ENCODE measurements at places on chromosomes 7 and 10.

DNA sequence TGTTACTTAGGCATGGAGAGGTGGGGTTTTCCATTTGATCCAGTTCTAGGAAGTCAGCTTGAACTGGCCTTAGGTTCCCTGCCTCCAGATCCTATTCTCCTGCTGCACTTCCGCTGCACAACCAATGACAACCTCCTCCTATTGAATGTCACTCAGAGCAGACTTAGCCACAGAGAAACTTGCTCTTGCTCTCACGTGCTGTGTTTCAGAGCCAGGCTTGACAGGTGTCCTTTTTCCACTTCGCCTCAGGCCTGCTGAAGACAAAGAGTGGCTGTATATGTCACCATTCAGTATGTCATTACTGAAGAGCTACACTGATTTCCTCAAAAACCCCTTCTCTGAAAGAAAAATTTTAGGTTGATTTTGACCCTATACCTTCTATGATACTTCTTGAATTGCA is 115.4 kb upstream of the ETV1 start:
- no peak for DNase-seq

- DNase-seq = no peak
Measured at GRCh38 chr10:44779511-44779910, 131.6 kb upstream of the TMEM72 start.

DNA sequence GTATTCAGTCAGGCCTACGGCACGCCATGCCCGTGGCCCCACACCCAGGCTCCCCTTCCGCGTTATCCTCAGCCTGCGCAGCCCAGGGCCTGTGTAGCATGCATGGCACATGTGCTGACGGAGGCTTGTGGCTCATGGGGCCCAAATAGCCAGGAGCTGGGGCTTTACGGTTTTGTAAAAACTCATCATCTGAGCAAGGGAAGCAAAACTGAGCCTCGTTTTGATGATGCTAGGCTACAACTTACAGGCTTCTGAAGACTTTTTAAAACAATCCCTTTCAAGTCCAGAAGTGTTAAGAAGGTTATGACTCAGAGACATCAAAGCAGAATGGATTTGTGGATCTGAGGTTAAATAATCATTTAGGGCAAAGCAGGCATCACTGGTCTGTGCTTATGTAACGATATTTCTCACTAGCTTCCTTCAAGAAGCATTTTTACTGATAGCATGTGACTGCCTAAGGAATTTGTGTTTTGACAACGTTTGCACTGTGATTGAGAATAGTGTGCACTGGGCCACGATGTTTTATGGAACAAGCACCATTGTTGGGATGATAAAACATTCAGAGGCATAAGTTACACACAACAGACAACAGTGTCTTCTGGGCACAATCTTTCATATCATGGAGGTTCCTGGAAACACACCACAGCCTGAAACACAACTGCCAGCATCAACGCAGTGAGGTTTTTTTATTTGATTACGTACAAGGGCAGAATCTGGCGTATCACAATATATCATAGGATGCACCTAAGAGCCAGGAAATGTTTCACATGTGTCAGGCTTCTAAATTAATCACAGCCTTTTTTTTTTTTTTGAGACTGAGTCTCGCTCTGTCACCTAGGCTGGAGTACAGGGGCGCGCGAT is 274.3 kb downstream of the CCDC3 start:
- no peak for DNase-seq

DNA sequence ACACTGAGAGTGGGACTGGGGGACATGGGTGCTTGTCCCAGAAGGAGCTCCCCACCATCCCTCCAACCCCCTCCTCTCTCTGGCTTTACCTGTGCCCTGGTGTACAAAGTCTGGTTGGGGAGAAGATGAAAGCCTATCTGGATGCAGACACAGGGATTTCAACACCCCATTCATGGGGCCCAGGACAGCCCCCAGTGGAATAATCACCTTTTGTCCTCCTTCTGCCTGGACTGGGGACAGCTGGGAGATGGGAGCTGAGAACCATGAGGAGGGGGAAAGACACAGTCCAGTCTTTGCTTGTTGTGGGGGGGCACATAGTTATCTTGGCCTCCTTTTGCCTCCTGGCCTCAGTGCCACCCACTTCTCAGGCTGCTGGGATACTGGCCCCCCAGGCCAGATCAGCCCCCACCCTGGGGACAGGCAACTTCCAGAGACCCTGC is 1.4 kb downstream of the SSC4D start:
- no peak for DNase-seq

- DNase-seq = no peak
Measured at GRCh38 chr7:70812511-70812910, 319.4 kb upstream of the GALNT17 start.

- DNase-seq = no peak
Measured at GRCh38 chr10:127452568-127452967, 96.5 kb upstream of the NPS start.

- no peak for DNase-seq
Measured at GRCh38 chr10:132134241-132135052, 52.3 kb upstream of the DPYSL4 start.

- DNase-seq = no peak
Measured at GRCh38 chr7:107528461-107528860, 35.3 kb downstream of the COG5 start.

GRCh38 chr7:129853661-129854268 is 99.0 kb downstream of the UBE2H start:
- DNase-seq = no peak

DNA sequence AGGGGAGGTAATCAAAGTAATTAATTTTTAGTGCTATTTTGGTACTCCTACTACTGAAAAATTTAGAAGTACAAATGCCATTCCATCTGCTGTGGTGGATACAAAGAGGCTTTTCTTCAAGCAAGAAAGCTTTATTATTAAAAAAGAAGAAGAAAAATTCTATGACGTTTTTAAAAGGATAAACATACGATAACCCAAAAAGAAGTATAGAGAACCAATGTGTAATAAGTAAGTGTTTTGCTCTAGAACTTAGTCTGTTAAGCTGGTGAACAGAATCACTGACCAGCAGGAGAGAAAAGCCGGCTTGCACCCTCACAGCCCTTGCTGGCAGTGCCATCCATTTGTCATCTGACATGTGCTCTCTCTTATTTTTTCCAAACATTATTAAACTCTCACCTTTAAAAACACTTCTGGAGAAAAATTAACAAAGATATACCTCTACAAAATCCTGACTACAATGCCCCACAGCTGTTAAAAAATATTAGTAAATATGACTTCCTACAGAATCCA is 81.5 kb downstream of the SRPK2 start:
- DNase-seq = no peak

DNA sequence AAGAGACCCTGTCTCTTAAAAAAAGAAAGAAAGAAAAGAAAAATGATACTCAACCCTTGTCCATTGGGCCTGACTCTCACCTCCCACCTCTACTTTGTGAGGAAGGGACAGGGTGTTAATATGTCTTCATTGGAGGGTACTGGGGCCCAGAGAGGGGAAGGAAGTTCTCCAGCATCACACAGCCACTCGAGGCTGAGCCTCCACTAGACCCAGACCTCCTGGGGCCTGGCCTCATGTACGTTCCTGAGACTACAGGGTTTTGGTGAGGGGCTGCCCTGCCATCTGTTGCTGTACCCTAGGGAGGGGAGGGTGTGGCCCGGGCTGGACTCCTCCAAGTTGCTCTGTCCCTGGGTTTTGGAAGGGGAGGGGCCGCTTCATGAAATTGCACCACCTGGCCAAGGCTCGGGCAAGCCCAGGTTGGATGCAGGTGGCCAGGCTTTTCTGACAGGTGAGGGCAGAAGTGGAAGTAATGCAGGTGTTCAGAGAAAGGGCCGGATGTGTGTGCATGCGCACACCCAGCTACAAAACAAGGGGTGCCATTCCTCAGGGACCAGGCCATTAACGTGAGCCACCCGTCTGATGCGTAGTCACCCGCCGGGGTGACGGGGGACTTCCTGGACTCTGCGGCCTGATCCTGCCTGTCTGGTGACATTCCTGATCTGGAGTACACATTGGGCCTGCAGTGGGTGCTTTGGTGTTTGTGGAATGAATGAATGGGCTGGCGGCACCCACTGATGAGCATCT is 21.7 kb downstream of the GTF2IRD1 start:
- peak; percentile 81 for DNase-seq

DNA sequence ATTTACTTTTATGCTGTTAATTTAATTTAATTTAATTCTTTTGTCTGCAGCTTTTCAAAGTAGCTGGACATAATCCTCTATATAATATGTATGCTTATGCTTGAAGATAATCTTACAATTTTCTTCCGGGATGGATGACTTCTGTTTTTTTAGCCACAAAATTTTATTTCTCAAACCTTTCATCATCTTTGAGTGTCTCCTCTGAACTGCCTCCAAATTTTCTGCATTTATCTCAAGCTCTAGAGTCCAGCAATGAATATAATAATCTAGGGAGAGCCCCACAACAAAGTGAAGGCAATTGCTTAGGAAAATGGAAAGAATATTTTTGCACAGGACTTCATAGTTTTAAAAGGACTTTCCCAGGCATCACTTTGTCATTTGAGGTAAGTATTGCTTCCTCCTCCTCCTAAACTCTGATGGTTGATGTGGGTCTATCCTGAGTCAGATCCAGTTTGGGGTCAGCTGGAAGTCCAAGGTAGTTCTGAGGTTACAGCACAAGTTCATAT is 53.7 kb upstream of the FAM3C start:
- DNase-seq = no peak

DNA sequence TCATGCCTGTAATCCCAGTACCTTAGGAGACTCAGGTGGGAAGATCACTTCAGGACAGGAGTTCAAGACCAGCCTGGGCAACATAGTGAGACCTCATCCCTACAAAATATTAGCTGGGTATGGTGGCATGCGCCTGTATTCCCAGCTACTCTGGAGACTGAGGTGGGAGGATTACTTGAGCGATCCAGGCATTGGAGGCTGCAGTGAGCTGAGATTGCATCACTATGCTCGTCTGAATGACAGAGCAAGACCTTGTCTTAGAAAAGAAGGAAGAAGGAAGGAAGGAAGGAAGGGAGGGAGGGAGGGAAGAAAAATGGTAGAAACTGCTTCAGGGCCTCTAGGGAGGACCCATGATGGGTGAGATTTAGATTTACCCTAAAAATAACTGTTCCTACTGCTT is 112.3 kb downstream of the SPDYE5 start:
- no peak for DNase-seq
